ENCODE measurements at places on chromosomes 5 and 9.

DNA sequence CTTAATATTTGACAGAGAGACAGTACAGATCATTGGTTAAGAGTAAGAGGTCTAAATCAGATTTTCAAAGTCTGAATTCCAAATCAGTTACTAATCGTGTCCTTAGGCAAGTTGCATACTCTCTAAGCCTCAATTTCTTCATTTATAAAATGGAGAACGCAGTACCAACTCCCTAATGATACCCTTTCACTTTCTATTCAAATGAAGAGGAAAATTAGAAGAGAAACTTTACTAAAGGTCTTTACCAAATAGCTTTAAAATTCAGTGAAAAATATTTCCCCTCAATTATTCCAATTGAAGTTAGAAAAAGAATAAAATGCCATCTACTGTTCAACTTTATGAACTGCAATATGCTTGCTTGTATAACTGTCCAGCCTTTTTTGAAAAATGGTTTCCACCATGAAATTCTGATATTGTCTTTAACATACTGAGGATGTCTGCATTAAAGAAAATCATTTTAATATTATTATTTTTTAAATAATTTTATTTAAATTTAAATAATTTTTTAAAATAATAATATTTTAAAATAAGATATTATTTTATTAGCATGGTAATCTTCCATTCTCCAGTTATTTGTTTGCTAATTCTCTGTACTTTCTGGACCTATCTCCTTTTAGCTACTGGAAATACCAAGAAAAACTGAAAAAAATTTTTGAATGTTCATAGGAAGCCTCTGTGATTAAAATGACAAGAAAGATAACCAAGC, 36.0 kb downstream of the POC5 start:
- no peak for DNase-seq

- no peak for DNase-seq
These were observed 10.6 kb downstream of the TMEM250 start for GRCh38 chr9:136107953-136108647.

DNA sequence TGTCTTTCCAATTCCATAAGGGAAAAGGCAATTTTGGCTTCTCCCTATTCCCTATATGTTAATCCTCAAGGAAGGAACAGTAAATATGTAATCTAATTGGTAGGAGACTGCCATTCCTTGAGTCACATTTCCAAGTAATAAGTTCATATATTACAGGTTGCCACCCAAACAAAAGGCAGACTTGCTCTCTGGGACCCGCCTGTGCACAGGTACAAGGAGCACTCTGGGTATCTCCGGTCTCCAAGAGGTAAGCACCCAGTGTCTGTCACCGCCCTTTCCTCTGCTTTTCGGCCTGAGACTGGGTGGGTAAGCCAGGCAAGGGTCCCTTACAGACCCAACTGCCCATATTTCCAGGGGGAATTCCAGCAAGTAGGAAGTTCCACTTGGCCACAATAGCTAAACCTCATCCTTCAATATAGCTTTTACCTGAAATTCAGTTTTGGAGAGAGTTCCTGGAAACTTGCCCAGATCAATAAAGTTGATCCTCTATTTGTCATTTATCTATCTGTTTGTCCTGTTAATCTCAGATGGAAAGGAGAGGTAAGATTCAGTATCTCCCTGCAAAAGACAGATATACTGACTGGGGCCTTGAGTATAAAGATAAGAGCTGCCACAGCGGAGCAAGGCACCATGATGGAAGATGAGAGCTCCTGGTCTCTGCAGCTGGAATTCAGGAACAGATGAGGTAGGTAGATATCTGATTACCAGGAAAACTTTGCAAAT, 81.8 kb downstream of the SUSD1 start:
- no peak for DNase-seq

- no peak for DNase-seq
These were observed 453 bp upstream of the CCL28 start for GRCh38 chr5:43412644-43413043.

GRCh38 chr5:76091351-76091750, 8.2 kb downstream of the SV2C start:
- no peak for DNase-seq

DNA sequence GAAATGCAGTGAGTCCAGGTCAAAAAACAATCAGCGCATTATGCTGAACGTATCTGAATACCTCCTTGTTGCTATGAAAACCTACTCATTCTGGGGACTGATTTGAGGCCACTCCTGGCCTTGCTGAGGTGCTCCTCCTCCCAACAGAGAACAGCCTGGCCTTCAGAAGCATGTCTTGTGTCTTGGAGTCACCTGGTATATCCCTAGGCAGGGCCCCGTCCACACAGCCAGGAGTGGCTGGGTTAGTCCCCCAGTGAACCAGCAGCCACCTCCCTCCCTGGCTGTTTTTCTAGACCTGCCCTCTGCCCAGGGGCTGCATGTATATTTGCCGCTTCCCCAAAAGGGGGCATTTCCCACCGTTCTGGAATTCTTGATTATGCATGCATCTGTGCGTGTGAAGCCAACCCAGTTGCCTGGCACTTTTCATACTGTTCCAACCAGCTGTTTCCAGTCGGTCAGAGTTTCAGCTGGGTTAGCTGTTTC, 99.2 kb upstream of the SPATA31C2 start:
- no peak for DNase-seq

- DNase-seq: no peak
These were observed 820.5 kb downstream of the PTPRD start for GRCh38 chr9:9792144-9792857.

GRCh38 chr9:2417730-2418129, 203.9 kb upstream of the VLDLR start:
- DNase-seq: no peak

DNA sequence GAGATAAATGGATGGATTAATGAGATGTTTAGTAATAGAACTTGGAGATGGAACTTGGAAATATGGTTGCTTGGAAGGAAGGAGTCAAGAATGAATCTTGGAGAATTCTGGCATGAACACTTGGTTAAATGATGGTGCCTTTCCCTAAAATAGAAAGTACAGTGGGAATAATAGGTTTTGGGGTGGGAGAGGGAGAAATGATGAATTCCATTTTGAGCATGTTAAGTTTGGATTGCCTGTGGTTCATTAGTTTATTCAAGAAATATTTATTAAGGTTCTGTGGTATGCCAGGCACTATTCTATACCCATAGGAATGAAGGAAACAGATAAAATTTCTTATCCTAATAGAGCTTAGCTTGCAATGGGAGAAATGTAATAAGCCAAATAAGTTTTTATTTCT, 58.4 kb downstream of the PBX3 start:
- no peak for DNase-seq

- DNase-seq: no peak
These were observed 2.9 kb upstream of the CAMSAP1 start for GRCh38 chr9:135910216-135910615.
